ENCODE measurements at places on chromosomes 4 and X. TPM values are rescaled to one million over a fixed set of nuclear protein-coding genes. Genes with fewer than 3 reads are reported as not detected.

The FOXO4 gene
- 15.8 TPM for total RNA-seq

The IBSP gene
- not detected for total RNA-seq

The PAGE2B gene
- not detected for total RNA-seq

The SPON2 gene
- total RNA-seq = 27.8 TPM

The TKTL2 gene
- total RNA-seq = not detected

Measured in activated naive CD4-positive, alpha-beta T cell treated with anti-CD3 and anti-CD28 coated beads, Interleukin-2, amount 10 ng/mL, durations not matched to agents 5 hours and 36 hours (primary cell).